ENCODE measurements at places on chromosomes 11 and 22.

DNA sequence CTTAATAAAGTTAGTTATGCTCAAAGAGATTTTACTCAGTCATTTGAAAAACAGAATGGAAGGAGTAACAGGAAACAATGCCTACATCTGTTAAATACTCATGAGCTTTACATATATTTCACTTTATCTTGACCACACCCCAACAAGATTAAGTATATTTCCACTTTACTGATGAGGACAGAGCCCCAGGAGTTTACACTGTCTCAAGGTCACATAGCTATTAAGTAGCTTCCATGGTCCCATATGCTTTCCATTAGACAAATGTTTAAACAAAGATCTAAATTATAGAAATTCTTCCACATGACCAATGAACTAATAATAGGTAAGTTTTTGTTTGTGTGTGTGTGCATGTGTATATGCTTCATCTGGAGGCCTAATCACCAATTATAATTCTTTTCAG lies 30.2 kb downstream of the MRTFA start:
- no peak for DNase-seq

GRCh38 chr11:67270256-67271204 lies 4.3 kb downstream of the GRK2 start:
- no peak for DNase-seq

- no peak for DNase-seq
These were observed 98.2 kb upstream of the IGLL5 start for GRCh38 chr22:22789233-22789921.

GRCh38 chr11:9858218-9858617 lies 194.3 kb downstream of the SWAP70 start:
- DNase-seq = no peak
